ENCODE measurements at places on chromosomes 12 and 14.

DNA sequence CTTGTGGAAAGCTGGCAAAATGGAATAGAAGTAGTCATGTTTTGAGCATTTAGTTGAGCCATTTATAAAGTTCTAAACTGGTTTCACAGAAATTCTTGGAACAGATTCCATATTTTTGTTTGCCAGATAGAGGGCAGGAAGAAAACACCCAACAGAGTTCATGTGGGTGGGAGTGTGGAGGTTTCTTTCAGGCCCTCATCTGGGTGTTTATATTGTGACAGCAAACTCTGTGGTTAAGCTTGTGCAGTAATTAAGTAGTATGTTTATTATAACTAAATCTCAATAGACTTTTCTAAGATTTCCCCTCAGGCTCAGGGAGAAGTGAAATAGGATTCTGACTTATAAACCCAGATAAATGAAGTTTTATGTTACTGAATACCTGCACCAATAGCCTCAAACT, 57.4 kb downstream of the SPPL3 start:
- DNase-seq = no peak

DNA sequence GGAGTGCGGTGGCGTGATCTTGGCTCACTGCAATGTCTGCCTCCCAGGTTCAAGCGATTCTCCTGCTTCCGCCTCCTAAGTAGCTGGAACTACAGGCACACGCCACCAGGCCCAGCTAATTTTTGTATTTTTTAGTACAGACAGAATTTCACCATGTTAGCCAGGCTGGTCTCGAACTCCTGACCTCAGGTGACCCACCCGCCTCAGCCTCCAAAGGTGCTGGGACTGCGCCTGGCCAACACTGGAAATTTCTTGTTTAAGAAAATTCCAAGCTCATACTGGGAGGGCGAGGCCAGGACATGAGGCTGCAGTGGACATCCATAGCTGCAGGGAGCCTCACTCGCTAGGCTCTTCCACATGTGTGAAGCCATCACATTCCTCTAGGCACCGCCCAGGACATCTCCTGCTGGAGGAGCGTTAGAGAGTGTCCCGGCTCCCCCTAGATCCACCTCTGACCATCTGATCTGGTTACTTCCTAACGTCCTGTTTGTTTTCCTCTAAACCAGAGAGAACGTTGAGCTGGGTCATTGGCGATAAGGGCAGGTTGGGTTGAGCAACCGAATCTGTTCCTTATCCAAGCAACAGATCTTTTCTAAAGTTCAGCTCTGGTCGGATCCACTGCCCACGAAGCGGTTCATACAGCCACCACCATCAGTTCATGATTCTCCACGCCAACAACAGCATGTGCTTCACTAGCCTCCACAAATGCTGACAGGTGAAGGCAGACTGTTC, 108.2 kb upstream of the MED13L start:
- no peak for DNase-seq

- no peak for DNase-seq
Observed at GRCh38 chr12:108098374-108098773, 30.7 kb upstream of the WSCD2 start.

DNA sequence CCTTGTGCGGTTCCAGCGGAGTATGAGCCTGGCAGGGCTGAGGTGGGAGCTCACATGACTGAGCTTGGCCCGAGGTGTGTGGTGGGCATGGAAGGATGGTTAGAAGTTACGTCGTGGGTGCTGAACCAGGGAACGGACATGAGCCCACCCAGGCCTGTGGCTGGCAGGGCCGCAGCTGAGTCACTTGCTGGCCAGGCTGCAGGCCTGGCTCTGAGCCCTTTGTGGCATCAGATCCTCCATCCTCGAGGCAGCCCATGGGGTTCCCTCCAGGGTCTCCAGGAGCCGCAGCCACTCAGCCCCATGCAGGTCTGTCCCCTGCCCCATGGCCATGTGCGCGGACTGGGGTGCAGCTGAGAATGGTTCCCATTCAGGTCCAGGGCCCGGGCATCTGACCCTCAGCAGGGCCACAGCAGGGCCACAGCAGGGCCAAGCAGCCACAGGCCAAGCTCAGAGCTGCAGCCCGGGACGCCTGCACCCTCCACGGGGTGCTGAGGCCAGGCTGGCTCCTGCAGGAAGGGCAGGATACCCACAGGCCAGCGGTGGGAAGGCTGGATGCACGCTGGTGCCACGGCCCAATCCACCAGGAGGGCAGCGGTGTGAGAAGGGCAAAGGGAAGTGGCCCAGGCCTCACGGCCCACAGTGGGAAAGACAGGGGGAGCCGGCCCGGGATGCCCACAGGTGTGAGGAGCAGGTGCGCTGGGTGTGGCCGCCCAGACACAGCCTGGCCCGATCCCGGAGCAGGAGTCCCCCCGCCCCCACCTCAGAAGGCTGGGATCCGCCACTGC, 26.3 kb upstream of the ULK1 start:
- no peak for DNase-seq

- DNase-seq = no peak
Observed at GRCh38 chr12:76450690-76451089, 102.5 kb upstream of the BBS10 start.

DNA sequence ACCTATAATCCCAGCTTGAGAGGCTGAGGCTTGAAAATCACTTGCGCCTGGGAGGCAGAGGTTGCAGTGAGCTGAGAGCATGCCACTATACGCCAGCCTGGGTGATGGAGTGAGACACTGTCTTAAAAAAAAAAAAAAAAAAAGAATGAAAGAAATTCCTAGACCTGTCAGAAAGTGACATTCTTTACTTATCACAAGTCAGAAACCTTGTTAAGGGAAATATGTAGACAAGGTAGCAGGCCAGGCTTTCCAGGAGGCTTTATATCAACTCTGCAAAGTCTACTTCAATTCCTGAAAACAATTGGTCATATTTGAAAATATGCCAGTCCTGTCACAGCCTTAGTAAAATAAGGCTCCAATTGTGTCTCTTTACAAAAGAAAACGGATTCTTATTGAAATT, 19.1 kb upstream of the MMP19 start:
- DNase-seq = no peak

- DNase-seq = no peak
Observed at GRCh38 chr14:26598672-26599131, 869 bp upstream of the NOVA1 start.

DNA sequence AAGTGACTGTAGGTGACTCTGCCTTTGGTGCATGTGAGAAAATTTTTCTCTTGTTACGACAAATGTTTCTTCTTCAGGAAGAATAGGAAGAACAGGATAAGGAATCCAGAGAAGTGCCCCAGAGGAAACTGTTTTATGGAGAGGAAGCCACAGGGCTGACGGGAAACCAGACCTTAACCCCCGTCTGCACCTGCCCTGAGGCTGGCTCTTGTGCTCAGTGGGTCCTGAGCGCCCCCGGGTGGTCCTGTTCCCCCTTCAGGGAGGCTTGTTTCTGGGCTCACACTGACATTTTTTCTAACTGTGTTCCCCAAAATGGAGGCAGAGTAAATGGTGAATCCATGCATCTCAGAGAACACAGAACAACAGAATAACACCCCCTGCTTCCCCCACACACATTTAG, 691.8 kb downstream of the TMEM121 start:
- no peak for DNase-seq

DNA sequence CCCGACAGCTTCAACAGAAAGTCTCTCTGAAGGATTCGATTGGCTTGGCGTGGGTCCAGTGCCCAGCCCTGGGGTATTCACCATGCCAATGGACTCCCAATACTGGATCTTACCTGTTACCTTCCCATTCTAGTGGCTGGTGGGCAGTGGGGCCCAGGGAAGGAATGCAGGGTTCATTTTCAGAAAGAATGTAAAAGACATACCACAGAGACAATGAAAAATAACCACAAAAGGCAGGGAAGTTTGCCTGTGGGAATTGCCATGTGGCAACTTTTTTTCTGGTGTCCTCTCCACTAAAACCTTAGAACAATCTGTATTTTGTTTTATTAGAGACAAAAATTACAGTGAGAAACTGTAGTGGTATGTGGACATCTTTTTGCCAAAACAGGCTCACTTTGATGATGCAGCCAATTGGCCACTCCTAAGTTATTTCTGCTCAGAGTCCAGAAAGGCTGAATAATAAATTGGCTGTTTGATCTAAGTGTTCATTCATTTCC, 55.2 kb downstream of the PTGER2 start:
- DNase-seq = no peak

- no peak for DNase-seq
Observed at GRCh38 chr14:51207621-51208020, 32.4 kb upstream of the TMX1 start.

- DNase-seq = no peak
Observed at GRCh38 chr12:100372853-100373640, 16.2 kb downstream of the SLC17A8 start.

- no peak for DNase-seq
Observed at GRCh38 chr12:109796057-109796456, 37.1 kb downstream of the TRPV4 start.

DNA sequence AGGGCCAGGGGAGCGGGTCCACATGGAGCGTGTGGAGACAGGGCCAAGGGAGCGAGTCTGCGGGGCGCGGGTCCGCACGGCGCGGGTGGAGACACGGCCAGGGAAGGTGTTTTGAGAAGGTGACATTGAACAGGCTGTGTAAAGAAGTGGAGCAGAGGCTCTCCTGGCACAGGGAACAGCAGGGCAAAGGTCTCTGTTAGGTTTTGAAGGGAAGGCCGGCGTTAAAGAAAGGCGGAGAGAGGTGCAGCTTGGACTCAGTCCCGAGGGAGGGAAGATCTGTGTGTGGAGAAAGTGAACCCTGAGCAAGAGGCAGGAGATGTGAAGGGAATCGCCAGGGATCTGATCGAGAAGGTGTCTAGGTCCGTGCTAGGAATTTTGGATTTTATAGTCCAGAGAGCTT, 1.8 kb downstream of the PXMP2 start:
- DNase-seq = no peak

DNA sequence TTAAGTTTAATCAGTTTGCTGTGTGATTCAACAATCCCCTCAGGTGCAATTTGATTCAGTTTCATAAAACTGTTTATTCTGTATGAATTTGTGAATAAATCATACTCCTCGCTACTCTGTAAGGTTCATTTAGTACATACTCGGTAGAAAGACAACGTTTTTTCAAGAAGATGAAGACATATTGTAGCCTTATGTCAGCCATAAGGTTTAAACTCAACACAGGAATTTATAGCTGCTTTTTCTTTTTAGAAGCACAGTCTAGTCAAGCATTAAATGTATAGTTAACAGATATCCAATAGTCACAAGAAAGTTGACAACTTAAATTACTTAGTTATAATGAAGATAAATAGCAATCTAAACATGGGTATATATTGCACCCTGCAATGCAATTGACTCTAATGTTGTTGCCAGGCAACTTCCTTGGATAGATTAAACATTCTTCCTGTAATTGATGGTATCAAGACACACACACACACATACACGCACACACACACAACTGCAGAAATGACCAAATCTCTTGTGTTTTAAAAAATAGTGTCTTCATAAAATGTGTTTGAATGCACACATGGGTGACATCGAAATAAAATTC, 151.5 kb upstream of the MGAT4C start:
- no peak for DNase-seq

GRCh38 chr12:52036587-52037171, 14.6 kb upstream of the NR4A1 start:
- DNase-seq = peak; percentile 86

DNA sequence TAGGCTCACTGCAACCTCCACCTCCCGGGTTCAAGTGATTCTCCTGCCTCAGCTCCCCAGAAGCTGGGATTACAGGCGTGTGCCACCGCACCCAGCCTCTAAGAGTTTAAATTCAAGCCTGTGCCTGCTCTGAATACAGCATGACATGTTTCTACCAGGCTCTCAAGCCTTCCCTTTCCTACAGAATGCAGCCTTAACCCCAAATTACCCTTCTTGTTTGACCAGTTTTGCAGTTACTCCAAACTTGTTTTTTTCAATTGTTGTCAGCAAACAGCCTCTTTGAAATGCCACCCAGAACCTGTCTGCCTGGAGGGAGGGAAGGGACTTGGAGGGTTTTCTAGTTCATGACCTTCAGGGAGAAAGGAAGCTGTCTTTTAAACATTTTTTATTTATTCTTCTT, 15.4 kb downstream of the GLTP start:
- DNase-seq = no peak

DNA sequence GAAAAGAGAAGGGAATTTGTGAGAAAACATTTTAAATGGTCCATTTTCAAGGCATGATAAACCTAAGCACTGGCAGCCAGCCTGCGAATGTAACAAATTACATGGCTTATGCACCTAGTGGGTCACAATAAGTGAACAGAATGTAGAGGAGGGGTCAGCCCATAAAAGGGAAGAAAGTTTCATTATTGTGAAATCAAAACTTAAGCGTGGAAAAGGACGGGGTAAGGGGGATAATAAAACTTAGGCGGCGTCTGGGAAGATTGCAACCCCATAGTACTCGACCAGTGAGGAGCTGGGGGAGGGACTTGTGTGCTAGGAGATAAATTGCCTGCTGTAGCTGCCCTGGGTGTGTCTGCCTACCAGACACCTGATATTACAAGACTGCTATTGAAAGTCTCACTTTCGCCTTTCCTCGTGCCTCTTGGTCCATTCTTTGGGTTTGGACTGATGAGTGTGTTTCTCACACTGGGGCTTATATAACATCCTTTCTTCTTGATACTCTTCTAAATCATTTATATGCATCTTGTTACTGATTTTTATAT, 40.6 kb downstream of the ZDHHC17 start:
- no peak for DNase-seq
